ENCODE measurements at places on chromosomes 6 and 20. TPM values are rescaled to one million over a fixed set of nuclear protein-coding genes. Genes with fewer than 3 reads are reported as not detected.

PI3 gene
- not detected for total RNA-seq

DNA sequence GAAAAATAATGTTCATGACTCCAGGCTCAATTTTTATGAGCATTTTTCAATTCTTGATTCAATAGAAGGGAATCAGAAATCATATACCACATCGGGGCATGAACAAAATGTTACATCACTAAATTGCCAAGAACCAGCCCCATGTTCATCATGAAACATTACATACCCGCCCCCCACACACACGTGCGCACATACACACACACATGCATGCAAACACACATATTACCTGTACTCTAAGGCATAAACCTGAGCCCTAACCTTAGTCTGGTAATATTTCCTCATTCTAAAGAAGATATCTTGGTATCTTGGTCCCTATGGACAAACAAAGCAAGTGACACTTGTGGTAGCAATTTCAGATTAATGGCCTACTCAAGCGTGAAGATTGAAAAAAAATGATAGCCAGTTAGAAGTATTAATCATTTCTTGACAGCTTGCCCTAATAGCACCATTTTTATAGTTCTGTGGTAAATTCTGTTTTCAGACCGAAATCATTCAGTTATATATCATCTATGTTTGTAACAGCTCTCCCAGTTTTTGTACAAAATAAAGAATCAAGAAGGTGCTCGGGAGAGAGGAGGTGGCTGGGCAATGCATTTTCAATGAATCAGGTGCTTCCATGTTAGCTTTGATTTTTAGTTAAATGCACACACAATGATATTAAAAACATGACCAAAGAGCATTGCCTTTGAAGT lies 95.4 kb upstream of the DOK5 start:
- DNase-seq = no peak

GSTA1 gene
- total RNA-seq = not detected

DNA sequence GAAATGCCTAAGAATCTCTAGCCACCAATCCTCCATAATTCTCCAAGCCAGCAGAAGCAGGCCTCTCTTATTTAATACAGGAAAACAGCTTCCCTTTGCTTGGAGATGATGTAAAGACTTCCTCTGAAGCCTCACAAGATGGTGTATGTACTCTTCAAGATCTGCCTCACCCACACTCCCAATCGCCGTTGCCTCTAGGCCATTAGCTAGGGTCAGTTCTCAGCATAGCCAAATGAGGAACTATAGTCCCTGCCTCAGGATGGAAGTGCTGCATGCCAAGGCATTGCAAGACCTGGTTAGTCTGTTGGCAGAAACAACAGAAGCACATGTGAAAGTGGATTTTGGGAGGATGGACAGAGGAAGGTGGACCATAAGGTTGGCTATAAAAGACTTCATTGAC lies 139.1 kb downstream of the SCML4 start:
- DNase-seq = no peak

- DNase-seq = no peak
These were observed 16.3 kb downstream of the LGSN start for GRCh38 chr6:63303476-63303875.

GRCh38 chr20:38152175-38152620 lies 12.9 kb downstream of the TGM2 start:
- no peak for DNase-seq

GRCh38 chr20:31991339-31991705 lies 18.9 kb upstream of the CCM2L start:
- no peak for DNase-seq

- no peak for DNase-seq
These were observed 165.0 kb upstream of the RNF24 start for GRCh38 chr20:4180356-4180755.

SLC26A8 gene
- total RNA-seq = 1.4 TPM

DNA sequence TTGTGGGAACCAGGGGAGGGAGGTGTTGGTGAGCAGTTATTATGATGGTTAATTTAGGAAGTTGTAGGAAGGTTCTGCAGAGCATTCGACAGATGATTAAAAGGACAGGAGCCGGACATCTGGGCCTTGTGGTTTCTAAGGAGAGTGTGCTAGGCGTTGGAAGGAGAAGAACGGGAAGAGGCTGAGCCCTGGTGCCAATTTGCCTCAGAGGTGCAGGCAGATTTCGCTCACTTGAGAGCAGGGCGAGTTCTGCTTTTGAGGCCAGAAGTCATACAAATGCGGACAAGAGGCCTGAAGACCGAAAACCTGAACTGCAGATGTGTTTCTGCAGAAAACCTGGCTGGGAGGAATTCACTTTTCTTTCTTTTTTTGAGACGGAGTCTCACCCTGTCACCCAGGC lies 30.5 kb upstream of the RPS6KA2 start:
- DNase-seq = no peak

SPAG4 gene
- 15.9 TPM for total RNA-seq

DNA sequence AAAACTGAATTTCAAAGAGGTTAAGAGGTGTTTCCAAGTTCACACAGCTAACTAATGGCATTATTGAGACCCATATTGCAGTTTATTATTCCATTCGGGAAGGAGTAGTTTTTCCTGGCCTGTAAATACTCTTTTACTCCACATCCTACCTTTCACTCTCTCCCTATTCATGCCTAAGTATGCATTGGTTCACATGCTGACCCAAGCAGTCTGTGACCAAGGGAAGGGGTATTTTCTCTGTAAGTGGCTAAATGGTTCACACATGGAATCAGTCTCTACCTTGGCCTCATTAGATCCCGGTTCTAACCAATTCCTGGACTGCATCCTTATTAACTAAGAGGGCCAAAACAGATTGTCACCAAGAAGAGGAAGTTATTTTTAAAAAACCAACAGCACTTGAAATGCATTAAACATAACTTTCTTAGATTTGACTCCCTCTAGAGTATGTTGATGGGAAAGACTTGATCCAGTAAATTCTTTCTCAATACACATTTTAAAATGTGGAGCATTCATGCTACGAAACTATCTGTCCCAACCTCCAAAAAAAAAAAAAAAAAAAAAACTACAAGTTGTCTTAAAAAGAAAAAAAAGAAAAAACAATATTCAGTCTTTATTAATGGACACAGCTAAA lies 17.8 kb upstream of the RSPO3 start:
- DNase-seq = no peak

PROKR2 gene
- total RNA-seq = not detected

DNA sequence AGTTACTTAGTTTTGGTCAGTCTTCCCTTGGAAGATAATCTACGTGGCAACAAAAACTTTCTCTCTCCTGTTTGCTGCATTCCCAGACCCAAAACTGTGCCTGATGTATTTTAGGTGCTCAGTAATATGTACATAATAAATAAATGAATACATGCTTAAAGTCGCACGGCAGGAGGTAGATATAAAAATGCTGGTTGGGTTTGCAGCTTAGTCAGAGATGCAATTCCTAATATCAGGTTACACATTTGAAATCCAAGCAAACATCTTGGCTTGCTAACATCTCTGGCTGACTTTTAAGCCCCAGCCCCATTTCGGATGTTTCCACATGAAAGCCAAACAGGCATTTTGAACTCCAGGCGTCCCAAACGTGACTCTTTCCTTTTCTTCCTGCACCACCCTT lies 91.0 kb downstream of the KCNQ5 start:
- no peak for DNase-seq

PKIB gene
- total RNA-seq = 48.5 TPM

- DNase-seq = no peak
These were observed 613.5 kb downstream of the PHF3 start for GRCh38 chr6:64249115-64249514.

DNA sequence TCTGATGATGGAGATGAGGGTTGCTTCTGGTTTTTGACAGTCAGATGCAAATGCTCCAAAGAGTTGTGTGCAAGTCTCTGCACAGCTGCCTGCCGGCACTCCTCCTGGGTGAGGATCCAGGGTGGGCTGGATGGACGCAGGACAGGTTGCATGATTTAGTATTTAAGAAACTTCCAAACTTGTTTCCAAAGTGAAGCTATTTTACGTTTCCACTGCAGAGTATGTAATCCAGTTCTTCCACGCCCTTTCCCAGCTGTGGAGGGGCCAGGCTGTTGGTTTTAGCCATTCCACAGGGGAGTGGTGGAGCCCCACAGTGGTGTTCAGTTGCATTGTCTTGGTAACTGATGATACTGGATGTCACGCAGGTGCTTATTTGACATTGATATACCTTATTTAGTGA lies 157.3 kb downstream of the THBS2 start:
- no peak for DNase-seq

DNA sequence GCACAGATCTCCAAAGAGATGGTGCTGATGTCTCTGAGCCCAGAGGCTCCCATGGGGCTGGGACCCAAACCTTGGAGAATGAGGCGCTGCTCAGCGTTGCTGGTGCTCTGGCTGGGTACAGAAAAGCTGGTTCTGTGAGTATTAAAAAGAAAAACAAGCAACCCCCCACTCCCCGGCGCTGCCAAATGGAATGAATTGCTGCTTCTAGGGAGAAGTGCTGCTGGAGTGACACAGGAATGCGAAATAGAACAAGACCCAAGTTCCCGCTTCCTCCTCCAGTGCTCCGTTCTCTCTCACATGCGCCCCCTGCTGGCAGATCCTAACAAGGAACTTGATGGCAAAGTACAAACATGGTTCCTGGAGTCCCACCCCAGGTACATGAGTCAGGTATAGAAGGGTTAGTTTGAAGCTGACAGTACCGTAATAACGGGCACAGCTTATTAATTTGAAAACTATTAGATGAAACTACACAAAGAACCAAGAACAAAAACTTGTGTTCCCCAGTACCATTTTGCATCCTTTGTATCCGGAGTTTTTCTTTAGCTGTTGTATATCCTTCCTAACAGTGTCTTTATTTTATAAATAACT lies 2.1 kb upstream of the DDX27 start:
- DNase-seq = peak; percentile 50

EPPIN gene
- not detected for total RNA-seq

ATP6V1G2 gene
- total RNA-seq = 0.14 TPM

BMP6 gene
- 0.29 TPM for total RNA-seq

DNA sequence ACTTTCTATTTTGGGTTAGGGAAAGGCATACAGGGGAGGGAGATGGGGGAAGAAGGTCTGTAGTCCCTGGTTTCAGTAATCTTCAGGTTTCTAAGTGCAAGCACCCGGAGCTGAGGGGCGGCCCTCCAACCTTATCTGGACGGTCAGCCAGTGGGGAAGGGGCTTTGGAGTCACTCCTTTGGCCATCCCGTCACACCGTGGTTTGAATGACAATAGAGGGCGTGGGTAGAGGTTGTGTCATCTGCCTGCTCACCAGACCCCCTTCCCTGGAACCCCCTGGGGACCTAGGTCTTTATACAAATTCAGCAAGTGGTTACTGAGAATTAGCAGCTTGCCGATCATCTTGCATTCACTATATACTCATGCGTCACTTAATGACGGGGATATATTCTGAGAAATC lies 29.1 kb downstream of the STK35 start:
- no peak for DNase-seq

GRCh38 chr6:123716506-123716905 lies 79.8 kb upstream of the TRDN start:
- DNase-seq = no peak

LY6G6C gene
- not detected for total RNA-seq

PROCR gene
- total RNA-seq = 56.6 TPM

GRCh38 chr20:14720251-14720650 lies 382.8 kb upstream of the FLRT3 start:
- DNase-seq = no peak

NNAT gene
- total RNA-seq = 65.2 TPM

GRCh38 chr6:19713984-19714383 lies 123.2 kb upstream of the ID4 start:
- no peak for DNase-seq

SALL4 gene
- 1.4 TPM for total RNA-seq

DNA sequence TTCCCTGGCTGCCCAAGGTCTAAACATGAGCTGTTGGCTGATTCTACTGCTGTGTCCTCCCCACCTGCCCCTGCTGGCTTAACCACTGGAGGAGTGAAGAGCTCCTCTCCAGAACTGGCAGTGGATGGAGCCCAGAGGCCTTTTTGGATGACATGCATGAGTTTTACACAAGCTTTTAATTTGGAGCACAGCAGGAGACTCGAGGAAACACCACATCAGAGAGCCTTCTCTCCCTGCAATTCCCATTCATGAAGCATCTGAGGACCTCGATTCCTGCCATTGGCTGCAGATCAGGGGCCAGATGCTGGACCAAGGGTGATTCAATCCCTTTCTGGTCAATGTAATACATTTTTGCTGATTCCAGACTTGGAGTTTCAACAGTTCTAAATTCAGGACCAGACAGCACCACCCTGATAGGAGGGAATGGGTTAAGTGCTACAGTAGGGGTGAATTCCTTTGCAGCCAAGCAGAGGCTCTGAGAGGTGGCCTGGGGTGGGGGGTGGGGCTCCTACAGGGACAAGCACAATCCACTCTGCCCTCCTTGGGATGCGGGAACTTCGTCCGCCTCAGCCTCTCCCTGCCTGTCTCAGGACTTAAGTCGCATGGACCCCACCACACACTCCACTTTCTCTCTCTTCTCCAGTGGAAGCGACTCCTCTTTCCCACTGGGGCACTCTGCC lies 599 bp upstream of the PSORS1C1 start:
- DNase-seq = no peak

DNA sequence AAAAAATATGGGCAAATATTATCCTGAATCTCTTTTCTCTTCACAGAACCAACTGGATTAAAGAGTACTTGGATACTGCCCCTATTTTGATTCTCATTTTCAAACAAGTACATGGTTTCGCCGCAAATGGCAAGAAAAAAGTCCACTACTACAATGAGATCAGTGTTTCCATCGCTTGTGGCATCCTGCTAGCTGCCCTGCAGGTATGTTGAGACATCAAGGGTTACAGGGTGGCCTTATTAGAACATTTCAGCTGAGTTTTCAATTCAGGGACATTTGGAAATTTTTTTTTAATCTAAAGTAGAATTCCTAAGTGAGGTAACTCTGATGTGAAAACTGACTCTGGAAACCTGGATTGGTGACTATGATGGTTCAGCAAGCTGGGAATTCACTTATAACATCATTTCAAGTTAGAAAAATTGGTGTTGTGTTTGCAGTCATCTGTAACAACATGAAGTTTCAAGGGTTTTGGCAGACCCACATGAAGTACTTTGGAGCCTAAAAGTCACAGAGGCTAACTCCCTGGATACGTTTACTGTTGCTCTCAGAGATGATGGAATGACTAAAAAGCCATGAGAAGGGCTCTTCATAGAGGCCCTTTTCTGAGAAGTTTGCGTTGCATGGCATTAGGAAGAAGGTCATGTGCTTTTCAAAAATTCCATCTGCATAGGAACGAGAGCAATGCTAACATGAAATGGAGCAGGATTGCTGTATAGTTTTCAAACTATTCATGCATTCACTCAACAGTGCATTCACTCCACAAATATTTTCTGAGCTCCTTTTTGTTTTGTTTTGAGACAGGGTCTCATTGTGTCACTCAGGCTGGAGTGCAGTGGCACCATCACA lies 25.5 kb downstream of the IYD start:
- DNase-seq = no peak

FRMD1 gene
- total RNA-seq = not detected

DNA sequence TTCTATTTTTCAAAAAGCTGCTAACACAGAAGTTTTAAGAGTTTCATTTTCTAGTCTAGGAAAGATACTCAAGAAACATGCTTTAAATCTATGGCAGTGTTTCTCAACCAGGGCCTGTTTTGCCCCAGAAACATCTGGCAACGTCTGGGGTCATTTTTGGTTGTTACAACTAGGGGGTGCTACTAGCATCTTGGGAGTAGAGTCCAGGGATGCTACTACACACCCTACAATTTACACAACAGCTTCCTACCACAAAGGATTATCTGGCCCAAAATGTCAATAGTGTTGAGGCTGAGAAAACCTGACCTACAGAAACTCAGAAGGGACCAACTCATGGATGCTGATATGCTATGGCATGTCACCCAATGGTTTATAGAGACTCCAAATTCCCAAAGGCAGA lies 24.4 kb downstream of the SERAC1 start:
- no peak for DNase-seq

PPP1R16B gene
- not detected for total RNA-seq

GRCh38 chr6:126145351-126145750 lies 159.0 kb downstream of the TRMT11 start:
- DNase-seq = no peak

Data from epithelial cell of proximal tubule (primary cell).